ENCODE measurements at places on chromosomes 11 and 22.

DNA sequence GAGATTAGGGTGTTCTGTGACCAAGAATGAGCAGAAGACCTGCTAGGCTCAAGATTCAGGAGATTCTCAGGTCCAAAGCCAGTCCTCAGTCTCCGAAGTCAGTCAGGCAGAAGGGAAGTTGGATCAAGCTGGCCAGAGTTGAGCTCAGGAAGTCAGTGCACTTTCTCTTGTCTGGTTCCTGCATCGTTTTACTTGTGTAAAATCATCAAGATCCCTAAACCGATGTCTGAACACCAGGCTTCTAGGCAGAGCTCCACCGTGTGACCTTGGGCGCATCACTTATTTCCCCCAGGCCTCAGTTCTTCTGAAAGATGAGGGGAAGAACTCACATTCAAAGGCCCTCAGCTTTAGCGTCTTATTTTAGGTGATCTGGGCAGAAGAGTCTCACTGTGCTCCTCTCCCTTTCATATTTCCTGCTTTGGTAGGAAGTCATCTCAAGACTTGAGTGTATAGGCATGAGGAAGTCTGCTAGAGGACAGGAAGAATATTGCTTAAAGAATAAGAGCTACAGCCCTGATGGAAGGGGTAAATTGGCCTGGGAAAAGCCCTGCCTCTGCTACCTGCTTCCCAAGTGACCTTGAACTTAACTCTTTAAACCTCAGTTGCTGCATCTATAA is 20.2 kb downstream of the NF2 start:
- no peak for DNase-seq

- peak; percentile 49 for DNase-seq
Measured at GRCh38 chr11:23311986-23312940, 452.0 kb upstream of the CCDC179 start.

GRCh38 chr11:44446996-44447771 is 118.3 kb upstream of the CD82 start:
- no peak for DNase-seq

- no peak for DNase-seq
Measured at GRCh38 chr11:77084581-77085191, 17.9 kb downstream of the CAPN5 start.

GRCh38 chr11:32555091-32555490 is 28.5 kb upstream of the EIF3M start:
- no peak for DNase-seq

DNA sequence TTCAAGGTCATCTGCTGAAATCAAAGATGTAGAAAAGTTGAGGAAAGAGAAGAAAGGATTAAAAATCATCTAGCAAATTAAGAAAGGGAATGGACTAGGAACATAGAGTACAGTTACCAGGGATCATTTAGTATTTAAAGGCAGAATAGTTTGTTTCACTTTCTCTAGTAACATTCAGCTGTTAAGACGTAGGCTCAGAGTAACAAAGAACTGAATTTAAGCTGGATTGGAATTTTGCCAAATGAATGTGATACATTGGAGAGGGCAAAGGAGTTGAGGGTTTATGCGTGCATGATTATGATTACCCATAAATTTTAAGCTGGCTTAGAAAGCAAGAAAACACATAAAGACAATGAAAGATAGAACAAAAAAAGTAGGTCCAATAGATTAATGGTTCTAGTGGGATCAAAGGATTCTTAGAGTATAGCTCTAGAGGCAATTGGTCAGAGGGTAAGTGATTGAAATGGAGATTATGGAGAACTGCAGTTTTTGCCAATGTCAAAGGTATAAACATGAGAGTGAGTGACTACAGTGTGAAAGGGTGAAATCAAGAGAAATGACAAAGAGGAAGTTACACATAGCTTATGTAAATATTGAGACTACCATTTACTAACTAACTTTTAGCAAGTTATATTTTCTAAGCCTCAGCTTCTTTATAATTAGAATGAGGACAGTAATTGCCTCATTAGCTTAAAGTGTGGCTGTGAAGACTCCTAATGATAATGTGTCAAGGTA is 190.0 kb downstream of the GRIA4 start:
- DNase-seq: no peak

DNA sequence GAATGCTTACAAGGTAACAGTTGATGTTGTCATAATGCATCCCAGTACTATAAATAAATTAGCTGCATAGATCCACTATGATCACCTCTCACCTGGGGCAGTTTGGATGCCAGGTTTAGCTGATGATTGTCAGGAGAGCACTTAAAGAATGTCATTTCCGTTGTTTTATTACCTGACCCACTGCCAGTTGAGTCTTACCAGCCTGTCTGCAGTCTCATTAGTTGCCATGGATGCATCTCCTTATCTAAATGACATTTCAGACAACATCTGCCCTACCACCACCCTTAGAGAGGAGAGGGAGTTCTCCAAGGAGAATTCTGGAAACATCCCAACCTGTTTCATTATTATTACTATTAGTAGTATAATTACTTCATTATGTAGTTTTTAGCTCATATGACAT is 339.1 kb upstream of the API5 start:
- DNase-seq: no peak

GRCh38 chr11:33685082-33685481 is 15.5 kb downstream of the C11orf91 start:
- DNase-seq: peak; percentile 79

DNA sequence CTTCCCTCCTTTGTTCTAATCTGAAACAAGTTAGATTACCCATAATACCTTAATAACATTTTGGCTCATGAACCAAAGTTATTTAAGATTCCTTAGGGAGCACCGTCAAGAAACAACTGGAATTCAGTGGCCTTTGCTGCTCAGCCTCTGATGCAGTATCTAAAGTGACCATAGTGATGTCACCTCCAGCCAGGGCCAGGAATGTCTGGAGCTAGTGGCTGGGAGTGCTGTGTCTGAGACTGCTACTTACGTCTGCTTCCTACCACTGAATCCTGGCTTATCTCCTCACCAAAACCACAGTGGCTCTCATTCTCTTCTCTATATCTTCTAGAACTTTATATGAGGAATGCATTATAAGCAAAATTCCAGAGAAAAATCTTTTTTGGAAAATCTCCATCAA is 658.0 kb downstream of the DLG2 start:
- DNase-seq: peak; percentile 16

DNA sequence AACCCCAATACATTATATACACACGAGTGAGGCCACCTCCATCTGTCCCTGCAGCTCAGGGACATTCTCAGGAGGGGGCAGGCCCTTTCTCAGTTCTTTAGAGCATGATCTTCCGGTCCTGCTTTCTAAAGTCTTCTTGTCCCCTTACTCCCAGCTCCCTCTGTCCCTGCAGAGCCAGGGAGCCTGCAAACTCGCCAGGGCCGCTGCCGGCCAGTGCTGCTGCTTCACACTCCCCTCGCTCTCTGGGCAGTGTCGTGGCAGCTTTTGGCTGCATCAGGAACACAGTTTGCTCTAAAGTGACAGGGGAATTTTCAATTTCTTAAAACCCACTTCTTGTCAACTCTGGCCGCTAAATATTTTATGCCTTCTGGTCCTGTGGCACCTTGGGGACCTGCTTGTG is 130.1 kb upstream of the NARS2 start:
- no peak for DNase-seq

DNA sequence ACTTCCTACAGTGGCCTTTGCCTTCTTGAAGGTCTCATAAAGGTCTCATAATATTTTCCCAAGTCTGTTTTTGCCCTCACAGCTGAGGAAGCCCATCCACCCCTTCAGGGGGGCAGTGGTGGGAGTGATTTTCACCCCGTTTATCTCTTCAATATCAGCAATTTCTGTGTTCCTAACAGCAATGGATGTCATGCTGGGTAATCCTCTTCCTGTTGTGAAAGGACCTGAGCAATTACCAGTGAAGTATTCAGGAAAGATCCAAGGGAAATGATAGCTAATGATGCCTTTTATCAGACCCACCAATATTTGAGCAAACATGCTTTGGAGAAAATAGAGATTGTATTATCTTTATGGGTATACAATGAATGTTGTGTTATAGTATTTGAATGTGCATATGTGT is 226.9 kb downstream of the INSC start:
- DNase-seq: no peak

DNA sequence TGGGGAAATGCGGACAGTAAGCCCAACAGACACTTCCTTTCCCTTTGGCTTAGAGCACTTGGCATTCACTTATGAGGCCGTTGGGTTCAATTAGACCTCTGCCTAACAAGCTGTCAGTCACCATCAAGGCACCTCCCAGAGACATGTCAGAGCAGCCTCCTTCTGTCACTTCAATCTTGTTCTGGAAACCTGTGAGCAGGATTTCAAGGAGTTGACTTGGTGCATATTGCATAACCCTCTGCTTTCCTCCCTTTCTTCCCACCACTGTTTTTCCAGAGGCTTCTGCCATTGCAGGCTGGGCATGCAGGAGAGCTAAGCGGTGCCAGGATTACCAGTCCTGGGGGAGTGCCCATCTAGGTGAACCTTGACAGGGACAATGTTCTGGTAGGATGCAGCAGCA is 484.2 kb upstream of the LRRC4C start:
- no peak for DNase-seq

DNA sequence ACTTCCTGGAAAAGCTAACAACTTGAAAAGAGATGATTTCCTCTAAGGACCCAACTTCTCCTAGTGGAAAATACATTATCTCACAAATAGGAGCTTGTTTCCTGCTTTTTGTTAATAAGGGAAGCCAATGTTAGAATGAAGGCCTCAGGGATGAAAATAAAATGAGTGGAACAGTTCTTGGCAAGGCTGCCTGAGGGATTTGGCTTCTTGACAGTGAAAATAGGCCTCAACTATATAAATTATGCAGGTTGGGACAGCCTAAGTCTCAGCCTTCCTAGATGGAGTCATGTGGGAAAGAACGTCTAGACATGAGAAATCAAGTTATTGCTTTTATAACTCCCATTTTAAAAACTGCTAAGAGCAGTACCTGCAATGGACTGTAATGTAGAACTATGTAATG is 92.8 kb upstream of the FIBIN start:
- peak; percentile 35 for DNase-seq

- DNase-seq: peak; percentile 33
Measured at GRCh38 chr11:9461760-9462134, 935 bp downstream of the ZNF143 start.

DNA sequence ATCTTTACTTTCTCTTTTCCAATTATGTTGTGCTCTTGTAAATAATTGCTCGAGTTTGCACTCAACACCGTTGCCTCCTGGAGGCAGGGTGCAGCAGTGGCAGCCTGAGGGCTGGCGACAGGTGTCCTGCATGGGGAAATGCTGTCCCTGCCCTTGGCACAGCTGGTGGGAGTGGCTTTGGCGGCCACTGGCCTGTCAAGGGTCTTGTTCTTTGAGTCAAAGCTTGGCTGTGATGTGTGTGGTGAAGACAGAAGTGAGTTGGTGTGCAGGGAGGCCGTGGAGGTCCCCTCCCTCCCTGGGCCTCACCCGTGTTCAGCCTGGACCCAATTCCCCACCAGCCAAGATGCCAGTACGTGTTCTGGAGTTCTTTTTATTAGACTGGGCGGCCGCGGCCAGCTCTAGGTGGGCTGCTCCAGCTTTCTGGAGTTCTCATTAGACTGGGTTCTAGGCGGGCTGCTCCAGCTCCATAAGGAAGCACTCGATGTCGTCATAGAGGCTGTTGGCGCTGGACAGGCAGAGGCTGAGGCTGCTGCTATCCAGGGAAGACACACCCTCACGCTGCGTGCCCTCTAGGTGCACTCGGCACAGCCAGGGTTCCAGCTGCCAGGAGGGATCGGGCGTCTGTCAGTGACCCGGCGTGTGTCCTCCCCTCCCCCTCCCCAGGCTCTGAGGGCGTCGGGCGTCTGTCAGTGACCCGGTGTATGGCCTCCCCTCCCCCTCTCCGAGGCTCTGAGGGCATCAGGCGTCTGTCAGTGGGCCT is 3.4 kb downstream of the IRF7 start:
- peak; percentile 29 for DNase-seq
